ENCODE measurements at places on chromosomes 4 and X. TPM values are rescaled to one million over a fixed set of nuclear protein-coding genes. Genes with fewer than 3 reads are reported as not detected.

DNA sequence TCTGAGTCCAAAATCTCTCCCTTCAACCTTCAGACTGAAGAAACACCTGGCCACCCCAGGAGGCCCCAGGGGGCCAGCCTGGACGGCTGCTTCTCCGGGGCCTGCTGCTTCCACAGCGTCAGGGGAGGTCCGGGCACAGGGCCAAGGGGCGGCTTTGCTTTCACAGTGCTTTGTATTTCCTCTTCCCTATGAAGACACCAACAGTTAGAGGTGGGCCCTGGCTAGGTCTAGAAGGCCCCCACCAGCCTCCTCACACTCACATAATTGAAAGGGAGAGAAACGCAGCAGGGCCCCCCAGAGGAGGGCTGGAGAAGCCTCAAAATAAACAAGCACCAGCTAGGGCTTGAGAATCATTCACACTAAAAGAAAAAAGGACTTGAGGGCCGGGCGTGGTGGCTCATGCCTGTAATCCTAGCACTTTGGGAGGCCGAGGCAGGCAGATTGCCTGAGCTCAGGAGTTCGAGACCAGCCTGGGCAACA lies 17.8 kb downstream of the SCD5 start:
- H3K27ac ChIP-seq: no peak overlapping the region
- no peak overlapping the region for H3K4me3 ChIP-seq
- H3K4me1 ChIP-seq: peaks cover 37% of the 10 kb centered on the region

DNA sequence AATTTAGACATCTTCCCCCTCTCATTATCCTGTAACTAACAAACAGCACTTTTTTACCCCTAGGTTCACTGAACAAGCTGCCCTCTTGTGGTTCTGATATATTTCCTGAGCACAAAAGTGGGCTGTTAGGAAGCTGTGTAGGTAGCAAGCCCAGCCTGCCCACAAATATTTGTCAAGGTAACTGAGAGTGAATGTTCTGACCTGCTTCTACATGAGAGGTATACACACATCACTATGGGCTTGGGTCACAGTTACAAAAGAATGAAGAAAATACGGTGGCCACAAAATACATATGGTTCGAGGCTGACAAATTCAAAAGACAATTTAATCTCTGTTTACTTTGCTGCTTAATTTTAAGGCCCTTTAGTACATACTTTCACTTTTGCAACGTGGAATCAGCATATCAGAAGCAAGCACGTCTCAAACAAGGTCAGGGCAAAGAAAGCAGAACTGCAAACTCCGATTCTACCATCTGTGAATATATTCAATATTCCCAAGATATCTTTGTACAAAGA lies 78.7 kb downstream of the RBM47 start:
- H3K27ac ChIP-seq: no peak overlapping the region
- DNase-seq: no peak
- no peaks in the 10 kb centered on the region for H3K36me3 ChIP-seq
- no peaks in the 10 kb centered on the region for H3K27me3 ChIP-seq
- peak overlapping the region; percentile 12 for H3K4me3 ChIP-seq
- no peaks in the 10 kb centered on the region for H3K4me1 ChIP-seq

- no peak overlapping the region for H3K27ac ChIP-seq
- H3K27me3 ChIP-seq: no peaks in the 10 kb centered on the region
- H3K36me3 ChIP-seq: no peaks in the 10 kb centered on the region
- no peak overlapping the region for H3K4me3 ChIP-seq
Observed at GRCh38 chr4:180525523-180526077, 1717.6 kb upstream of the TENM3 start.

DNA sequence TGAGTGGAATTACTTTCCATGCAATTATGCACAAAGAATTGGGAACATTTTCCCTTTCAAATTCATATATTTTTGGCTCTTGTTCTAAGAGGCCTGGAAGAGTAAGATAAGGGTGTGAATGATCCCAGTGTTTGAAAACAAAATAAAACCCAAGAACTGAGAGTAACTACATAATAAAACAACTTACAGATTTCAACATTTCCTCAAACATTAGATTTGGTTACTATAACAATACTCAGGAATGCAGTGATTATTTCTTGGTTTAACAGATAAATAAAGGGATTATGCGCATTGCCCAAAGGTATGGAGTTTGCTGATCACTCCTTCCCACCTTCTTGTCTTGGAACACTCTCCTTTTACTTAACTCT lies 292.5 kb downstream of the CAMK2D start:
- H3K36me3 ChIP-seq: peaks cover 6% of the 10 kb centered on the region
- peak; percentile 30 for DNase-seq
- H3K27ac ChIP-seq: peak overlapping the region; percentile 95
- H3K27me3 ChIP-seq: no peaks in the 10 kb centered on the region
- no peak overlapping the region for H3K4me3 ChIP-seq

- no peak for DNase-seq
- H3K36me3 ChIP-seq: no peaks in the 10 kb centered on the region
- peaks cover 23% of the 10 kb centered on the region for H3K4me1 ChIP-seq
- H3K27me3 ChIP-seq: no peaks in the 10 kb centered on the region
- H3K27ac ChIP-seq: 0 out of 2 replicates have a peak overlapping the region, but pooled peaks have one; percentile 76
Observed at GRCh38 chr4:156477636-156478035, 494.0 kb downstream of the PDGFC start.

SYN1 gene
- 1.5 TPM for total RNA-seq

FATE1 gene
- total RNA-seq: not detected

Measured in SJSA1 (cell line).